Caudate nucleus (tissue), 63 donors: ENCODE measurements at places on chromosomes 16 and 17.
A peak's percentile ranks its signal among the peaks of the same experiment; 100 is the strongest.

- DNase-seq: no peak
Observed at GRCh38 chr17:48459070-48459844, 29.2 kb upstream of the SKAP1 start.

- no peak for DNase-seq
Observed at GRCh38 chr16:29777576-29778350, at the start of gene ZG16. Gene ZG16 (plus strand): TSS chr16:29778256. CDS start chr16:29779267, 1,011 bp downstream.

- DNase-seq: no peak
Observed at GRCh38 chr17:16484445-16485175, 7.4 kb downstream of the LRRC75A start.

DNA sequence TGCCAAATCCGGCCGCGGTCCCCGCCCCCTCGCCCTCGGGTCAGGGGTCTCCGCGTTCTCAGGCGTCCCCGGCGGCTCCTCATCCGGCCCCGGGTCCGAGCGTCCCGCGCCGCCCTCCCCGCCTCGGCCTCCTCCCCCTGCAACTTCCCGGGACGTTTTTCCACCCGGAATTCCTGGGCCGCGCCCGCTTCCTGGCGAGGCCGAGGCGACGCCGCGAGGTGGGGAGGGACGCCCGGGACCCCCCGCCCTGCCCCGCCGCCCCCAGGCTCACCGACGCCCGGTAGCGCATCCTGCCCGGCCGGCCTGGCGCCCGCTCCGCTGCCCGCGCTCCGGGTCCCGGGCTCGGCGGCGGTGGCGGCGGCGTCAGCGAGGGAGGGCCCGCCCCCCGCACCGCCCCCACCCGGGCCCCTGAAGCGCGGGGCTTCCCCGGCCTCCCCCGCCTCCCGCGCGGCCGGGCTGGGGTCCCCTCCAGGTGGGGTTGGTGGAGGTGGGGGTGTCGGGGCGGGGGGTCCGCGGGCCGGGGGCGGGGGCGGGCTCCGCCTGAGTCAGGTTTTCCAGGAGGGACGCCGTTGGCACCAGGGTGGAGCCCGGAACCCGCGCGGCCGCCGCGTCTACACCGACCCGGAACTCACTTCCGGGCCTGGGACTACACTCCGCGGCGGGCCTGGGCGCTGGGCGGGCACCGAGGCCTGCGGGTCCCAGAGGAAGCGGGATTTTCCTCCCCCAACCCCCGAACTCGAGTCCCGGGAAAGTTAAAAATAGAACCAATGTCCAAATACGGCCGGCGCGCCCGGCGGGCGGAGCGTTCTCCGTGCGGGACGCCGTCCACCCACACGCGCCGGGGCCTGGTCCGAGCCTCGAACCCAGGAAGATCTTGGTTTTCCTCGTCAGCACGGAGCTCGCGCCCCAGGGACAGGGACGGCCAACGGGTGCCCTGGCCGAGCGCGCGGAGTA lies 6.8 kb downstream of the MYO1C start:
- DNase-seq: no peak

- peak; percentile 8 for DNase-seq
Observed at GRCh38 chr16:12228602-12229499, 252.3 kb downstream of the SNX29 start.

DNA sequence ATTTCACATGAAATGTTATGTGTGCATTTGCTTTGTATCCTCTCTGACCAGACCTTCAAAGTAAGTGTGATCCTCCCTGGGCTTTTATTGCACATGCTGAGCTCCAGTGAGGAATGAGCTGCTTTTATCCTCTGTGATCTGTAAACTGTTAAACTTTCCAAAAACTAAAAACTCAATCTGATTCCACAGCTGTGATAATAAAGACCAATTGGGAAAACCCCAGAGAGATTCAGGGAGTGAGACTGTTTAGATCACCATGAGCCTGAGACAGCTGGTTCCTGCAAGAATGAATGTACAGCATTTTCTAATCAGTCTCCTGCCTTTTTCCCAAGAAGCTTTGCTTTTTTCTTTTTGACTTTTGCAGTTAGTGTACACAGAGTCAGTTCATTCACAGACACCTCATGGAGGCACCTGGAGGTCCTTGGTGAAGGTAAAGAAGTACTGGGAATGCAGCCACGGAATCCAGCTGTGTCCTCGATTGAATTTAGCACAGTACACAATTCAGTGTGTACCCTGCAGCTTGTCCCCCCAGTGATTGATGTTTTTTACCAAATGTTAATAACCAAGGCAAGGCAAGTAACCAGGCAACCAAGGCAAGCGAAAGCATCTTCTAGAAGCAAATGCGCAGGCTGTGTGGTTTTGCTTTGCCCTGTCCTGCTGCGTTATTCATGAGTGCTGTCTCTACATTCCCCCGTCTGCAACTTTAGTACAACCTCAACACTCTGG lies 182.6 kb downstream of the LGALS9B start:
- DNase-seq: no peak

DNA sequence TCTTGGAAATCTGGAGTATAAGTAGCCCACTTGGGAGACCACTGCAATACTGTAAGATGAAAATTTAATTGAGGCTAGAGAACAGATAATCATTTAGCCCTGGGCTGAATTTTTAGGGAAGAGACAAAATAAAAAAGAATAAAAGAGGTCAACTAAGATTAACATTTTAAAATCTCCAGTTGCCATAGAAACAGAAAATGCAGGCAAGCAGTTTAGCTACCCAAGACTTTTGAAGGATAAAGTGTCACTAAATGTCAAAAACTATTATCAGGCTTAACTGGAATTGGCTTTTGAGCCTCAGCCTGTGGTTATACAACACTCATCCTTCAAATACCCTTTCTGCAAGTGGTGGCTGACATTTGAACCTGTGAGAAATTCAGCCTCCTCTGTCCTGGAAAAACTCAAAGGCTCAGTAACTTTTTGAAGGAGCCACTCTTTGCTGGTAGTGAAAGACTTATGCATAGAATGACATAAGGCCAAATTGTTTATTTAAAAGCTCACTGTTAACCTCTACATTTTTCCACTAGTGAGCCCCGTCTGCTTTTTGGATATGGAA lies 220.7 kb upstream of the KCNJ16 start:
- no peak for DNase-seq

GRCh38 chr17:48052956-48053757 lies 5.0 kb downstream of the NFE2L1 start:
- DNase-seq: no peak

DNA sequence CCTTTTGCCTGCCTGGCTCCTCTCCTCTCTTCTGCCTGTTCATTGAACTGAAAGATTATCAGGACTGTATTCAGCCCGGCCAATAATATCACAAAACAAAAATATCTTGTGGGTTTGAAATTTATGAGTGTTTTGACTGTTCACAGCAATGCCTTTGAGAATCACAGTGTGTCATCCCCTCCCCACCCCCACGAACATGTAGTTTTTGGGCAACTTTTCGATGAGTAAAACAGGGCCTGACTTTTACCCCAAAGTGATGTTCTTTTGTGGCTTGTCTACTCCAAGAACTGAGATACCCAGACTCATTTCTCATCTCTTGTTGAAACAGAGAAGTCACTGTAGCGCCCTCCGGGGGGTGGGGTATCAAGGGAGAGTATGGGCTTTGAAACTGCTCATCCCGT lies 675.7 kb downstream of the WWOX start:
- no peak for DNase-seq

GRCh38 chr17:49565948-49566491 lies 9.7 kb upstream of the NXPH3 start:
- DNase-seq: no peak

- DNase-seq: peak; percentile 56
Observed at GRCh38 chr17:30104575-30105339, 11.9 kb upstream of the NSRP1 start.

DNA sequence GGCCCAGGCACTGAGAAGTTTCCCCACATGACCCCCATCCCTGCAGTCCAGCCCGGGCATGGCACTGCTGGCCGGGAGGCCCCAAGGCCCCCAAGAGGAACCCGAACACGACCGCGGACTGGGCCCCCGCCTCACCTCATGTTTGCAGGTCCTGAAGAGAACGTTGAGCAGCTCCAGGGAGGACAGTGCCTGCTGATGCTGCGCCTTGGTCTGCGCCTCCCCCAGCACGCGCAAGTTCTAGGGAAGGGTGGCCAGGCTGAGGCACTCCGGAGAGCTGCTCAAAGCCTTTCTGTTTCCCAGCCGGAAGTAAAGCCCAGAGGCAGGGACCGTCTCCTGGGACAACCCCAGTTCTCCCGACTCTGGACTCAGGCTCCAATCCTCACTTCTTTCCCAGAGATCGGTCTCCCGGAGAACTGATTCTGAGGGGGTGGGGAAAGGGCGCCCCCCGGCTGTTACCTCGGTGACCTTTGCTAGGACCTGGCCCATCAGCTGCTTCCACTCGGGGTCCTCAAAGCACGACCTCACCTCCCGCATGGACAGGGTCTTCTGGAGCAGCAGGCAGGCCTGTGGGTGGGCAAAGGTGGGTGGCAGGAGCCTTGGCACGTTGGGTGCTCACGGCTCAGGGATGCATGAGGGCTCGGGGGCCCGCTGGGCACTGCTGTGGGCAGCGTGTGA lies 13.7 kb downstream of the MYBBP1A start:
- peak; percentile 42 for DNase-seq

- DNase-seq: no peak
Observed at GRCh38 chr16:2986623-2987188, 6.5 kb upstream of the PKMYT1 start.

GRCh38 chr17:40532520-40533253 lies 31.3 kb upstream of the TNS4 start:
- DNase-seq: no peak

- DNase-seq: no peak
Observed at GRCh38 chr16:73131156-73131862, 83.4 kb upstream of the ZFHX3 start.

- no peak for DNase-seq
Observed at GRCh38 chr16:54107583-54108202, 178.9 kb downstream of the IRX3 start.

DNA sequence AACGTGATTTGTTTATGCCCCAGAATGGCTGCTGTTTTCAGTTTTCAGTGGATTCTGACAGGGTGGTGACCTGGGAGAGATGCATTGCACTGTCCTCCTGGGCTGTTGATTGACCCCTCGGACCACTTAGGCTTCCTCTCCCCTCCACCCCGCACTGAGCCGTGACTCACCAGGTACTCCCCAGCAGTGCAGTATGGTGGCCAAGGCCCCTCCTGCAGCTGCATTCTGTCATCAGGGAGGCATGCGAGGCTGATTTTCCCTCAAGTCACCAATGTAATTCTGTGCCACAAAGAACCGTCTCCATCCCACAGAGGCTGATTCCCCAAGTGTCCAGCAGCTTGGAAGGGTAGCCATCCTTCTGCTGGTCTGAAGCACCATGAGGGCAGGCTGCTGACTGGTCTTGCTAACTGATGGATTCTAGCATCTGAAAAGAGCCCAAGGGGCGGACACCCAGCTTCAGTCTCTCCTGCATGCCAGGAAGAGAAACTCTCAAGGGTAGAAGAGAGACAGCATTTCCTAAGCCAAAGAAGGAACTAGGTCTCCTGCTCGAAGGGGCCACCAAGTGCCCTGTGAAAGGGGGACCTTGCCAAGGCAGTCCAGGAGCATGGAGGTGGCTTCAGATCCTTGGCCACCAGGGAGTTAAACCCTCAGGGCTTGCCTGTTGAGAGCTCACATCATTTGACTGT lies 148.1 kb downstream of the SOCS1 start:
- no peak for DNase-seq

- no peak for DNase-seq
Observed at GRCh38 chr17:68182011-68182306, 65.9 kb upstream of the AMZ2 start.

GRCh38 chr17:81807839-81808238 lies 3.9 kb downstream of the GCGR start:
- no peak for DNase-seq

DNA sequence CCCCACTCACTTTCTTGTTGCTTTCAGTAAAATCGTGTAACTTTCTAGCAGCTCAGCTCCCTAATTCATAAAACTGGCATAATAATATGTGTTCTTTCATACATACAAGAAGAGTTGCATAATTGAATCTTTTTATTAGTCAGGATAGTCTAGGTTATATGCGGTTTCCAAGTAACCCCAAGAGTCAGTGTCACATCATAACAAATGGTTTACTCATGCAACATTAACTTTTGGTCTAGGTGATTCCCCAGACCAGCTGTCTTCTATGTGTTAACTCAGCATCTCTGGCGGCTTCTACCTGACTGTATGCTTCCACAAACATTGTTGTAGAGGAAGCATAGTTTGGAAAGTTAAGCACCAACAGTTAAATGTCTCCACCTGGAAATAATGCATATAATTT lies 1000.4 kb downstream of the CDH11 start:
- no peak for DNase-seq

DNA sequence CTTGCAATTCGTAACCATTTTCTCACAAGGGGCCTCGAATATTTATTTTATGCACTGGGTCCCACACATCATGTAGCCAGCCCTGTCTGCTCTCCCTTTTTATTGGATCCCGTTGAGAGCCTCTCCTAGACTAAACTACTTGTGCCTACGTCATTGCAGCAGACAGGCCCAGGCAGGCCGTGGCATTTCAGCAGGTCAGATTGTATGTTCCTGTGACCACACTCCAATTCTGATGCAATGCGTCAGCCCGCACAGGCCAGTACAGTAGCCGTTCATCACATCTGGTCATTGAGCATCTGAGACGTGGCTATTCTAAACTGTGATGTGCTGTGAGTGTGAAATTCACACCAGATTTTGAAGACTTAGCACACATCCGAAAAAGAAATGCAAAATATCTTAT lies 42.2 kb downstream of the ABAT start:
- no peak for DNase-seq

GRCh38 chr17:38674749-38675615 lies at the start of gene EPOP:
Gene EPOP (minus strand): TSS chr17:38674957. CDS start chr17:38674495, 462 bp downstream.
- peak; percentile 64 for DNase-seq

DNA sequence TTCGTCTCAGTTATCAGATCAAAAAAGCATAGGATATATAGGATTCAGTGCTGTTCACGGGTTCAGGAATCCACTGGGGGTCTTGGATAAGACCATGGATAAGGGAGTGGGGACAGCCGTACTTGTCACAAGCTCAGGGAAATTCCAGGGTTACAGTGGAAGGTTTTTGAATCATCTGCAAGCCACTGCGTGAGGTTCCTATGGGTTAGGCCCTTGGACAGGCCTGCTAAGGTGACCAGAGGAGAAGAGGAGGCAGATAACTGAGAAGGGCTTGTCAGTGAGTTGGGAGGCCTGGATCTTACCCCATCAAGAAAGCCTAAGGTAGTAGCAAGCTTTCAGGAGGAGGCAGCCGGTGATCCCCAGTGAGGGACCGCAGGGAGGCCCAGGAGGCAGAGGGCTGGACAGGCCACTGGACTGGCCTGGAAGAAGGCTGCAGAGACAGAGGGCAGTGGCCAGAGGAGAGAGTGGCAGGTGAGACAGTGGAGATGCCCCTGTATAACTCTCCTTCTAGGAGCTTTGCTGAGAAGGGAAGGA lies 27.3 kb downstream of the NGFR start:
- no peak for DNase-seq
